ENCODE measurements at places on chromosomes 2 and 18.

DNA sequence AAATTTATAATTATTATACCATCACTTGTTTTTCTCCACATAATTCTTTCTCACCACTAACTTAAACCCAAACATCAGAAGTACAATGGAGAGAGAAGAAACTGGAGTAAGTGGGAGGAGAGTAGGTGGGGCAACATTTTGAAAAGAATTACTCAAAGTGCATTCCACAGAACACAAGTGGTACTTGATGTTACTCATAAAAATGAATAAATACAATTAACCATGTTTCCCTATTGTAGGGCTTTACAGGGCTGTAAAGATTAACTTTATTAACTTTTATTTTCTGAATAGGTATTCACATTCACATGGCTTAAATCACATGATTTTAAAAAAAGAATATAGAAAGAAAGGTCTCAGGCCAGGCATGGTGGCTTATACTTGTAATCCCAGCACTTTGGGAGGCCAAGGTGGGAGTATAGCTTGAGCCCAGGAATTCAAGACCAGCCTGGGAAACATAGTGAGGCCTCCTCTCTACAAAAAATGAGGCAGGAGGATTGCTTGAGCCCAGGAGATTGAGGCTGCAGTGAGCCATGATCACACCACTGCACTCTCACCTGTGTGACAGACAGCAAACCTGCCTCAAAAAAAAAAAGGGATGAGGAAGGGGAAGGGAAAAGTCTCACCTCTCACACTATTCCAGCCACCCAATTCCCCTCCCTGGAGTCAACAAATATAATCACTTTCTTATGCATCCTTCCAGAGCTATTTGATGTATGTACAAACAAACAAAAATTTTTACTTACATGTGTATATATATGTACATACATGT is 47.1 kb downstream of the KCNG3 start:
- no peak for DNase-seq

GRCh38 chr2:233372855-233373254 is 18.6 kb downstream of the DGKD start:
- no peak for DNase-seq

GRCh38 chr2:168694173-168694572 is 108.3 kb upstream of the NOSTRIN start:
- no peak for DNase-seq

DNA sequence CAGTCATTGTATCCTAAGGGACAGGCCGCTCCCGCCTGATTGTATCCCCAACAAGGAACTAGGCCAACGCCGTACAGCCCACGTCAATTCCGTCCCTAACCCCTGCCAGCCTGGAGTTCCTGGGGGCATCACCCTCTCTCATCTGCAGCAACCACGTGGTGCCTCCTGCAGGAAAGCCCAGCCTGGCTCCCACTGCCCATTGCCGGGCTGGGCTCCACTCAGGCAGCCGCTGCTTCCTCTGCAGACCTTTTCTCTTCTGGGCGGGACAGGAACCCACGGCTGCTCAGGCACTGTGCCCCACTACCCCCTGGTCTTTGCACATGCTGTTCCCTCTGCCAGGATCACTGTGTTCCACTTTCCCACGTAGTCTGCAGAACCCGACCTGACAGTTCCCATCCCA is 212.2 kb downstream of the TFCP2L1 start:
- DNase-seq, result no peak

DNA sequence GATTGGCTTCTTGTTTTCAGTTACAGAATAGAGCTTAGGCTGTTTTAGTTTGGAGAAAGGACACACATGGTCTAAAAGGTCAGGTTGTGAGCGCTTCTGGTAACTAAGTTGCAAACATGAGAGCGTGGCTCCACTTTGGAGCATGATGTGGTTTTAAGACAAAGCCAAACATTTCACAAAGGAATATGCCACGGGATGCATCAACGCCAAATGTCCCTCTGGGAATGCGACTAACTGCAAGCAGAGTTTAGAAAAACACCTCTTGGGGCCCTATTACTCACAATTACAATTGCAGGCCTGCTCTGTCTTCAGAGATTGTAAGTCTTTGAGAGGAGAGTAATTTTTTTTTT is 25.4 kb downstream of the MYO7B start:
- DNase-seq, result no peak

- DNase-seq, result no peak
Observed at GRCh38 chr2:172655091-172655837, 80.4 kb upstream of the RAPGEF4 start.
